Muscle of arm (tissue), 14 donors: ENCODE measurements at places on chromosomes 16 and 17. TPM values are rescaled to one million over a fixed set of nuclear protein-coding genes. Genes with fewer than 3 reads are reported as not detected.

The PDILT gene
- not detected for polyA plus RNA-seq

The KCNH6 gene
- polyA plus RNA-seq: not detected

- no peak for DNase-seq
Observed at GRCh38 chr17:74202938-74203337, 540 bp upstream of the RPL38 start.

DNA sequence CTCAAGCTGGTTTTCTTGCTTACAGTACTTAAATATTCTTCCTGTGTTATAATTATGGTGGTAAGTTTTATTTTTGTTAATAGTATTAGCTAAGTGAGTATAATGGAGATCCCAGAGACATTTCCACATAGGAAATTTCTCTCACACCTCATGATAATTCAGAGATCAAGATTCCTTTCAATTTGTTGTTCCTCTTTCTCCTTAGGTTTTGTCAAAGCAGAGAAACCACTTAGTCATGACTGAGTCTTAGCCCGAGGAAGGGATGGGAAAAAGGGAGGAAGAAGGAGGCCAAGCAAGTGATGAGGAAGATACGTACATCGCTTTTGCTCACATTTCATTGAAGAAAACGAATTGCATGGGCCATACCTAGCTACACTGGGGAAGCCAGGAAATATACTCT, 18.4 kb downstream of the ESRP2 start:
- DNase-seq: no peak

DNA sequence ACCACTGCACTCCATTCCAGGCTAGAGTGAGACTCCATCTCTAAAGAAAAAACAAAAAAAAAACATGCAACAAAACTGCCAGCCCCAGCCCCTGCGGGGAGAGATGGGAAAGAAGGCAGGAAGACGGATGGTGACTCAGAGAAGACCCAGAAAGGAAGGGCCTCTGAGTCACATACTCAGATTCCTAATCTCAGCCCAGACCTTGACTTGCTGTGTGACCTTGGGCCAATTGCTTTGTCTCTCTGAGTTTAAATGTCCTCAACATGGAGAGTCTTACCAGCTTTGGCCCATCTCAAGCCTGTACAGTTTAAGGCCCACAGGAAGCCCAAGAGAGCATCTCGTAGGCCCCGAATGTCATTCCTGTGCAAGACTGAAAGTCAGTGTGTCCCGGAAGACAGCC, 86.5 kb upstream of the LHX1 start:
- DNase-seq: no peak
